ENCODE measurements at places on chromosomes 7 and 10.

DNA sequence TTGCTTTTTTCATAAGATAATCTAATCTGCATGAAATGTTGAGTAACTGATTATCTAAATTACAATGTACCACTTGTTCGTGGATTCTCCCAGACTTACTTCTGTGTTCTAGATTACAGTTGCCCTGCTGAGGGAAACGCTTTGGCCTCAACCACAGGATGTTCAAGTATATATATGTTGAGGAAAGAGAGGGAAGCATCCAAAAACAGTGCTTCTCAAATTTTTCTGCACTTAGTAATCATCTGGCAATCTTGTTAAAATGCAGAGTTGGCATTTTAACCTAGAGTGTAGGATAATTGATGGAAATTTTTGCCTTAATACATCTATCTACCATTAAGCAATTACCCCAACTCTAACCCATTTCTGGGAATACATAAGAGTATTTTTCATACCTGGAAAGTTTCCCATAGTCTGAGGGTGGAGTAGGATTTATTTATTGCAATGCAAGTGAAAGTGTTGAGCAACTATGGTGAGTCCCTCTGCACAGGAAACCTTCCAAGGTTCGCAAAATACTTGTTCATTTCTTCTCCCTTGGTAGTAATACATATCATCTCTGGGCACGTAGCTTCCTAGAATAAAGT is 59.6 kb upstream of the C1GALT1 start:
- no peak for DNase-seq

GRCh38 chr7:135509589-135509838 is 388 bp downstream of the CNOT4 start:
- no peak for DNase-seq

GRCh38 chr10:82953331-82953730 is 1078.3 kb downstream of the NRG3 start:
- DNase-seq, result no peak

GRCh38 chr7:130907439-130907838 is 173.4 kb upstream of the KLF14 start:
- no peak for DNase-seq

GRCh38 chr7:33043501-33044400 is 18.8 kb downstream of the NT5C3A start:
- DNase-seq, result no peak

DNA sequence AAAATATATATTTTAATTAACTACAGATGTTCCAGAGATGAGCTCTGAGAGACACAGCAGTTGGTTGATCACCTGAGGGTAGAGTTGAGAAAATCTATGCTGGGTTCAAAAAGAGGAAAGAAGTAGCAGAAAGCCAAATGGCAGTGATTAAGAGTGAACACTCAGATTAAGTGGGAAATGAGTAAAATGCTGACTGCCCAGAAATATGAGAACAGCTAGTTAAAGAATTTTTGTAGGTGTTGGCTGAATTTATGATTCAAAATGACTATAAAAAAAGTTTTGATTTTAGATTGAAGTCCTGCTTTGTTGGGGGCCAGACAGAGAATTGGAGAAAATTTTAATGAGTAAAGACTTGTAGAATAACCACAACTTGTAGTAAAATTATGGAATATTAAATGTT is 9.8 kb downstream of the TCTN3 start:
- DNase-seq, result no peak

GRCh38 chr10:34469446-34469845 is 345.6 kb downstream of the PARD3 start:
- no peak for DNase-seq

GRCh38 chr10:132534391-132535064 is 3.1 kb upstream of the INPP5A start:
- DNase-seq, result no peak
